Activated CD4-positive, alpha-beta T cell treated with anti-CD3 and anti-CD28 coated beads, Interleukin-2, amount 10 ng/mL, durations not matched to agents 7 days and 5 days (primary cell): ENCODE measurements at places on chromosomes 7 and 10. TPM values are rescaled to one million over a fixed set of nuclear protein-coding genes. Genes with fewer than 3 reads are reported as not detected.

- DNase-seq, result peak; percentile 65
These were observed 3.3 kb upstream of the SHH start for GRCh38 chr7:155815332-155816191.

- DNase-seq, result no peak
These were observed 11.6 kb downstream of the MLXIPL start for GRCh38 chr7:73612598-73613269.

FZD8 gene
- 0.15 TPM for total RNA-seq

- DNase-seq, result no peak
These were observed 11.0 kb upstream of the ZNF273 start for GRCh38 chr7:64892116-64892515.

GRCh38 chr10:113858541-113858940 lies 4.1 kb downstream of the NHLRC2 start:
- DNase-seq, result no peak

DNA sequence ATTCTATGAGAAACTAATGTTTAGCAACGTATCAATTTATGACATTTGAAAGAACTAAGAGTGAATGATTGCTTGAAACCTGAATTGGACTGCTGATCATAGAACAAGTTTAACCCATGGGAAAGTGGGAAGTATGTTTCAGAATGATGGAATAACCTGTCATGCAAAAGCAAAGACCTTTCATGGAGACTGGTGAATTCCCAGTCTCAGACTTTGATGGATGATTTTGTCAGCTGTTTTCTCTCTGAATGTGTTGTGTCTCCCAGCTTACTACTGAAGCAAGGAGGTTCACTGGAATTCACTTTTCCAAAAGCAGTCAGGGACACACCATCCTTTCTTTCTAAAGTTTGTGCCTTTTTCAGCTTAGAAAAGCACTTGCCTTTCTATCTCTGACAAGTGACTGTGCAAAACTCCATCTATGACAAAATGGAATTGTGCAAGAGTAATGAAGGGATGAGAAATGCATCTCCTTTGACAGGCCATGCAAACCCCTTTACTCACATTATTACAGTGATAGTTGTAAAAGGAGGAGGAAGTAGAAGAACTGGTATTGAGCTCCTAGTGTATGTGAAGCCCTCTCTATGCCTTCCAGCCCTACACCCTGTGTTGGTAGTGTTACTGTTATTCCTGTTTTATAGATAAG lies 176.1 kb downstream of the PRKG1 start:
- no peak for DNase-seq
